ENCODE measurements at places on chromosomes 13 and 19.

GRCh38 chr13:48210178-48210577 is 22.8 kb upstream of the ITM2B start:
- no peak for DNase-seq

GRCh38 chr13:72379581-72379980 is 347.8 kb downstream of the MZT1 start:
- no peak for DNase-seq

- no peak for DNase-seq
These were observed 12.6 kb downstream of the ZSCAN5A start for GRCh38 chr19:56301886-56302620.

GRCh38 chr13:20940083-20940482 is 37.5 kb upstream of the XPO4 start:
- no peak for DNase-seq

DNA sequence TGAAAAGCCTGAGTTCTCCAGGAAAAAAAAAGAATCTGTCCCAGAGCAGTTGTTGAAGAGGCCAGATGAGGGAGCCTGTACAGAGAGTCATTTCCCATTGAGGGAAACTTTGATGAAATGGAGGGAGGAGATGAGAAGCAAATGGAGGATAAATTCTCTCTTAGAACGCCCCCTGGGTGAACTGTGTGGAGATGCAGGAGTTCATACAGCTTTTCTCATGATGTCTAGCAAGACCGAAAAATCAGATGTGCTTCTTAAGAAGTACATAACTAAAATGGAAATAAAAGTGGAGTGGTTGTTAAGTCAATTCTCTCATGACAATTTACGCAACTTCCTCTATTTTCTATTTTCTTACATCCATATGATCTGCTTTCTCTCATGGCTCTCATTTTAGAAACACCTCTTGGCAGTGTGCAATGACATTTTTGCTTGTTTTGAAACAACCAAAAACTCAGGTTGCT is 1263.1 kb downstream of the PCDH9 start:
- DNase-seq = peak; percentile 67

DNA sequence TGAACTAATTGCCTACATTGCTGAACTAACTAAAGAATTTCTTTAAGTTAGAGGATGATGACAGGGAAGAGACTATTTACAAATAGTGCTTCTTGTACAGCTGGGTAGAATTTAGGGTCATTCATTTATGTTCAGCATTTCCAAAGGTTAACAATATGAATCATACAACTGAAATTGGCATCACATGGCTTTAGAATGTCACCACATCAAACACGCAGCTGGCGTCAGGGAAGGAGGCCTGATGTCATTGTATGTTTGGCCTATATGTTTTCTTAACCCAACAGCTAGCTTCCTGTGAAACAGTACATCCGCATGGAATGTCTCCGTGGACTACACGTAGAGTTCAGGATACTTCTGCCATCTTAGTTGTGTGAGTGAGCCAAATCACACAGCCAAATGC is 99.0 kb upstream of the TNFSF11 start:
- DNase-seq = no peak

DNA sequence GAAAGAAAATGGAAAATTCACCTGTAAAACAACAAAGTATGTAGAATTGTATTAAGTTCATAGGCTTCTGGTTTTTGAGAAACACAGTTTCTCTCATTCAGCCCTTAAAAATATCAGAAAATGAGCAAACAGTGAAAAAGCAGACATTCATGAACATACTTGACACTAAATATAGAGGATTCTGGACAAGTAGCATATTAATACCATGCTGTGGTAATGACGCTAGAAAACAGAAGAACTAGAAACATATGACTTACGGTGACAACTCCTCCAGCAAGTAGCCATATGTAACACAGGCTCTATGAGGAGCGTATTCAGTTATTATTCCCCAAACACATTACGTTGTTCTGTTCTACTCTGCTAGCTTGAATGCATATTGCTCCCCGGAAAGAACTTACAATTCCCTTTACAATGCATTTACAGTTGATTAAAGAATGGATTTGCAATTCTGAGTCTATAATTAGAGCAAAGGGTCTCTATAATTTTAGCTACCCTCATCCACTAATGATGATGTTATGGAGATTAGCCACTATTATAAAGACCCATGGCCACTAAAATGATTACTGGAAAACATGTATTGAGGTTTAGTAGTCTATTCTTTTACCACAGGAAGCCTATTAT is 672.1 kb downstream of the EFNB2 start:
- no peak for DNase-seq

GRCh38 chr13:99347335-99347878 is 40.2 kb upstream of the GPR183 start:
- no peak for DNase-seq

DNA sequence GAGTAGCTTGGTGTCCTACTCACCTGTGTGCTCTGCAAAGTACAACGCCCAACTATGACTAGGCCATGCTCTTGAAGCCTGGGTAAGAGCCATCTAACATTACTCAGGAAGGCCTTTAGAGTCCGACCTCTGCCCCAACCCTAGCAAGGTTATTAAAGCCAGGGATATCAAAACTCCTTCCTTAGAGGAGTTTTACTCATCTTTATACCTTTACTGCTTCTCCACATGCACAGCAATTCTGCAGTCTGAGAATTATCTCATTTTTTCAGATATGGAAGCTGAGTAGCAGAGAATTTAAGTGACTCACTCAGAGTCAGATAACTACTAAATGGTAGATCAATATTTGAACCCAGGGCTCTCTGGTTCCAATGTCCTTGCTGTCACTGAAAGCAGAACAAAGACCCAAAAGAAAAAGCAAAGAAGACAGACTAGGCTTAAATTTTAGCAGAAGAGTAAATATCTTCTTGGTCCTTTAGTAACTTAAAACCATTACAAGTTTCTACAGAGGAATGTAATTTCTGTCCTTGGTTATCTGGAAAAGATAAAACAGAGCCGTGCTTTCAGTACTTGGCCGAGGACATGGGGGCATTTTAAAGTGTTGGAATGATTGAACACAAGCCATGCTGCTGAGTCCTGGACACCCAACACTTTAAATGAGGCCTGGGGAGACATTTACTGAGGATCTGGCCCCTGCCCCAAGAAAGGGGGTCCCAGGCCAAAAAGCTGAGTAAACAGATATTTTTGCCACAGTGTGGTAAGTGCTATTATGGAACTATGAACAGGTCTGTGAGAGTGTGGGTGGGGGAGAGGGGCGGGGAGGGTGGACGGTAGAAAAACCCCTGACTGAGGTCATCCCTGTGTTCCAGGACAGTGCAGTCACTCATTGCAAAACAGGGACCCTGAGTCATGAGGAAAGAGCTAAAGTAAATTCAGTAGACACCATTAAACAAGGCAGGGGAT is 18.4 kb upstream of the KPNA3 start:
- no peak for DNase-seq

GRCh38 chr19:9966448-9966847 is 30.1 kb upstream of the OLFM2 start:
- DNase-seq = no peak

GRCh38 chr13:56396318-56396717 is 744.4 kb upstream of the PRR20A start:
- DNase-seq = no peak

- DNase-seq = peak; percentile 59
These were observed 262.7 kb downstream of the DNAJC15 start for GRCh38 chr13:43285933-43286597.

DNA sequence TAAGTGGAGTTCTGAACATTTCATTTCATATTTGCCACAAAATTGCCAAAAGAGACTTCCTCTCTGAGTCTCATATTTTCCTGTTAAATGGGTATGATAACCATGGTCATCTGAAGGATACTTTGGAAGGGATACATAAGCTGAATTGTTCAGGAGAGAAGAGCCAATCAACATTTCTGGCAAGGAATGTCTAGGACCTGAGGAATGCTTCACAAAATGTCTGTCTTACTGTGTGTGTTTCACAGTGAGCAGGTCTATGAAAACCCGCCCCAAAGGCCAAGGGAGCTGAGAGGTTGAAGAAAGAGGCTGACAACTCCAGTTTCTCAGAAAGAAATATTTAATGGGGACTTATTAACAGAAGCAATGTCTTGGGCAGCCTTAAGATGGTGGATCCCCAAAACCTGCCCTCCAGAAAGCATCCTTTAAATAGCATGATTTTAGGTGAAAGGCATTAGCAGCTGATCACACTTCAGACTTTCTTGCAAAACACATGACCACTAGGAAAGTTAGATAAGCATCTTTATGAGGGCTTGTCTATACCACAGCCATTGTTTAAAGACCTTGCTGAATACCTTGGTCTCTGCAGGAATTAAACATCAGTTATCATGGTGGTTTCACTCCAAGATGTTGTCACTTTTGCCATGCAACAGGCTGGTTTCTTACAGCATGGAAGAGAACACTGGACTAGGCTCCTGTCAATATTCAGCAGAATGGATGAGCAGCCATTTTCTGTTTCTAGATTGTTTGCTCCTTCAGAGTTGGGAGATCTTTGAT is 78.9 kb downstream of the TNFSF11 start:
- DNase-seq = no peak

GRCh38 chr19:41373993-41374392 is 2.3 kb upstream of the TMEM91 start:
- DNase-seq = peak; percentile 66

GRCh38 chr13:37001921-37002250 is 1.3 kb downstream of the EXOSC8 start:
- DNase-seq = no peak

- DNase-seq = no peak
These were observed 9.8 kb downstream of the JOSD2 start for GRCh38 chr19:50501186-50501567.

DNA sequence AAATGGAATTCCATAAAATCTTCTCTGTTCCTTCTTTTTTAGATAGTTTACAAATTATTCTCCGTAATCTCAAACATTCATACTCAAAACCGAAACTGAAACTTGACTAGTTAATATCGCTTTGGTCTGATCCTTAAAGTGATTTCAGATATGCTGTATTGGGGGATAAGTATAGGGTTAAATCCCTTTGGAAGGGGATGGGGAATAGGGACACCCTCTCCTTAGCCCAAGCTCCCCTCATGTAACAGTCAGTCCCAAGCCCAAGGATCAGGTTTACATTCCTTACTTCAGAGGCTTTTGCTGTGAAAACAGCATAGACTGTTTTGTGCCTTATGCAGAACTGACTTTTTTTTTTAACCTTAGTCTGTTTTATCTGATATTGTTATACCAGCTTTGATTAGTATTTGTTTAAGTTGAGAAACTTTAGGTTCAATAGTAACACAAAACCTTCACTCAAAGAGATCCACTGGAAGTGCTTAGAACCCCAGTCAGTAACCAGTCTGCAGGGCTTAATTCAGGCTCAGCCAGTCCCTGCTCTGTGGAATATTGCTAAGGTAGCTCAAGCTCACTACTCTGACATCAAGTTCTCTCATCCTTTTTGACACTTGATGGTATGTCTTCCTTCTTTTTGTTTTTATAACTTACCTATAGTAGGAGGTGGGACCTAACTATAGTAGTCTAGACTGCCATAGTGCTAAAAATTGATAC is 10.5 kb downstream of the CDADC1 start:
- no peak for DNase-seq

- DNase-seq = no peak
These were observed 224.1 kb downstream of the FGF9 start for GRCh38 chr13:21894703-21895699.

DNA sequence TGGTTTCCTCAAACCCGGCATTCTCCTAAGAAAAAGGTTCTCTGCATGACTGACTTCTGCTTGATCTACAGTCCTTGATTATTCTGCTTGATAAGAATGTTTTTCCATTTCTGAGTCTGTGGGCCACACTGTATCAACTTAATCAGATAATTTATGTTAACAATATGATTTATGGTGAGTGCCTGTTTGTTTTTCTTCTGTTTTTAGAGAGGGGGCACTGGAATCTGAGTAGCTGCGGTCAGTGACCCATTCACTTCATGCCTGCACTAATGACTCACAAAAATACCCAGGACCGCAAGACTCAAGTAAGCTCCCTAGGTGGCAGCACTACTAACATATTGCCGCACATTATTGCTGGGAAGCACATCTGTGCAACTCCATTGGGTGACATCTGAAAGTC is 542.3 kb upstream of the ATXN8OS start:
- peak; percentile 67 for DNase-seq

GRCh38 chr19:49861541-49862378 is 5.6 kb downstream of the PNKP start:
- no peak for DNase-seq

DNA sequence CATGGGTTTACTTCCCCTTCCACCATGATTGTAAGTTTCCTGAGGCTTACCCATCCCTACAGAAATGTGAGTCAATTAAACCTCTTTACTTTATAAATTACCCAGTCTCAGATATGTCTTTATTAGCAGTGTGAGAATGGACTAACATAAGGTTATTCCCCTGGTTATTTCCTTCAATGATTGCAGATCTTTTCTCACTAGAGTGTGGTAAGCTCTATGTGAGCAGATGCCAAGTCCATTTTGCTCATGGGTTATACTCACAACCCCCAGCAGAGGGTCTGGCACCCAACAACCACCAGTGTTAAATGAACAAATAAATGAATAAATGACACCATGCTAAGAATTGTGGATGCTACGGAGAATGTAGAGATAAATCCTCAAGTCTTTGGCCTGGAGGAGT is 472.8 kb downstream of the LIG4 start:
- no peak for DNase-seq

DNA sequence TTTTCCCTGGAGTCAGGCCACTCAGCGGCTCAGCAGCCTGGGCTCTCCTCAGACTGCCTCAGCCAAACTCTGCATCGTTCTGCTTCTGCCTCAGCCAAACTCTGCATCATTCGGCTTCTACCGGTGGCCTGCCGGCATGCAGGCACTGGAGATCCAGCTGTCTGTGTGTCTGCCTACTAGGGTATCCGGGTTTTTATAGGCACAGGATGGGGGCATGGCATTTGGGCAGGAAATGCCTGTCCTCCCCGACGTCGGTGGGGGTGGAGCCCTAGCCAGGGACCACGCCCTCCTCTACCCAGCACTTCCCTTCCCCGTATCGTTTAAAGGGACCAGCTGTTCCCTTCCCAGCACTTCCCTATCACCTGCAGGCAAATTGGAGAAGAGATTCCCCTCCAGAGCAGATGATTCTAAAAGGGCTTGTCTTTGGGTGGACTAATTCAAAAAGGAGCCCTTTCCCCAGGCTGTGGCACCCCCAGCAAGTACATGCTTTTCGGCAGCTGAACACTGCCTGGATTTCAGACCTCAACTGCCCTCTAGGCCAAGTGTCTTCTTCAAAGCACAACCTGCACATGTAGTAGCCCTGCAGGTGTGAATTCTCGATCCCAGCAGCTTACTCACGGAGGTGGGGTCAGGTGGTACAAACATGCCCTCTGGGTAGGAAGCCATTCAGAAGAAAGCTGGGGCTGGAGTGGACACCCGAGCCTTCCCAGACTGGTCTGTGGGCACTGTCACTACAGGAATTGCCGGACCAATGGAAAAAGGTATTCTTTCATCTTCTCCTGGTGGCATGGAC is 25.4 kb upstream of the GPR12 start:
- DNase-seq = no peak

GRCh38 chr13:42680748-42681147 is 100.6 kb upstream of the FAM216B start:
- no peak for DNase-seq

Measured in ACHN (cell line).